Activated CD4-positive, alpha-beta T cell treated with anti-CD3 and anti-CD28 coated beads, Interleukin-2, amount 50 U/mL, for 4 hours (primary cell): ENCODE measurements at places on chromosomes 4 and X.

GRCh38 chr4:164428561-164428960 lies 325.4 kb upstream of the SMIM31 start:
- DNase-seq = no peak

GRCh38 chr4:84614891-84615290 lies 32.0 kb downstream of the CDS1 start:
- DNase-seq = no peak

DNA sequence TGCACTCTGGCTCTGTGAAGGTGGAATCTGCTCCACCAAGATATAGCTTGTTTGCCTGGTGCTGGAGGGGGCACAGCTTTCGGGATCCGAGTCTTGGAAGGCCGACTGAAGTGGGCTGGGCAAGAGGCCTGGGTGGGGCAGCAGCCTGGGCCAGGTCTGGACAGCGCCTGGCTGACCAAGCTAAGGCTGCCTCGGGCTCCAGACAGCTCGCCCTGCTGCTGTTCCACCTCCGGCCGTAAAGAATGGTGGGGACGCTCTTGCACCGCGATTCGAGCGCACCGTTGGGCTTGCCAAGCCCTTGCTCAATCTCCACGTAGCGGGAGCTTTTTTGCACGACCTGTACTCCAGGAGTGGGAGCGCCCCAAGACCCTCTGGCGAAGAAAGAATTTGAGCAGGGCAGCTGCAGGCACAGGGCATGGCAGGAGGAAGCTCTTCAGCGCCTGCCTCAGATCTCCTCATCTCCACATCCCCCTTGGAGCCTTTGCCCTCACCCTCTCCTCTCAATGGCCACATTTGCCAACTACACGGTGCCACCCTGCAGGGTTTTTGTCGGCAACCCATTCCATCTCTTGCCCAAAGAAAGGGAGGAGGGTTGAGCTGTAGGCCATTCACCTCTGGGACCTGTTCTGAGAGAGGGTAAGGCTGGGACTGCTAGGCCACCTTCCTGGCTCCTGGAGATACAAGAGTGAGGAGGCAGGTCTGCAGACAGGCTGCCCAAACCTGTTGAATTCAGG lies 18.9 kb downstream of the CNGA2 start:
- DNase-seq = no peak

DNA sequence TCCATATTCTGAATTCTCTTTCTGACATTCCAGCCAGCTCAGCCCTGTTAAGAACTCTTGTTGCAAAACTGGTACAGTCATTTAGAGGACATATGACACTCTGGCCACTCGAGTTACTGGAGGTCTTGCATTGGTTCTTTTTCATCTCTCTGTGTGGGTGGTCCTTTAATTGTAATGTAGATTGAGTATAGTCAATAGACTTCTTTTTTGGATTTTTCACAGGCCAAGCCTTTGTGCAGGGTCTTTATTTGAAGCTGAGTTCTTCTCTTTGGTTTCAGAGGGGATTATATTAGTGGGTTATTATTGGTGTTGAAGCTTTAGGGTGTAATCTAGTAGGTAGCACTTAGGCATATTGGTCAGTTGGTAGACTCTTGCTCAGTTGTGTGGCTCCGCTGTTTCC lies 118.0 kb upstream of the GIMD1 start:
- DNase-seq = no peak

- DNase-seq = no peak
These were observed 45.1 kb upstream of the HPF1 start for GRCh38 chr4:169802873-169803272.

- no peak for DNase-seq
These were observed 10.4 kb downstream of the OGT start for GRCh38 chrX:71543316-71543715.

DNA sequence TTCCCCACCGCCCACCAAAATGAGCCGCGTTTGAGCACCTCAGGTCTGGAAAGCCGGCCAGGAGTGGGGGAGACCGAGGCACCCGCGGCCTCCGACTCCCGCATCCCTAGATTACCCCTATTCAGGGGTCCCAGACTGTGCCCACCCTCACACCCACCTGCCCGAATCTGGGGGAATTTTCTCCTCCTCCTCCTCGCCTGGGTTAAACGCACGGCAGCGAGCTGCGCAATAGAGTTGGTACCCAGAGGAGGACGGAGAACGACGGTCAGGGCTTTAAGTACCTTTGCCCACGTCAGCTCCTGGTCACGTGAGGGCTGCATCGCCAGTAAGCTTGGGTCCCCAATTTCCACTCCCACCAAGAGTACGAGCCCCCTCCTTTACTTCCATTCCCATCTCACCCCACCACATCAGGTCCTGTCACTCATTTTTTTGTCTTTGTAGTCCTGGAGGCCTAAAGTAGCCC lies at the start of gene ARMCX2:
Gene ARMCX2, minus strand, starts transcription at position 250 of the 463 bp plus-strand sequence. CDS start 2,262 bp downstream, outside the sequence.
- no peak for DNase-seq

GRCh38 chrX:71871367-71871766 lies 39.3 kb upstream of the NHSL2 start:
- DNase-seq = no peak

DNA sequence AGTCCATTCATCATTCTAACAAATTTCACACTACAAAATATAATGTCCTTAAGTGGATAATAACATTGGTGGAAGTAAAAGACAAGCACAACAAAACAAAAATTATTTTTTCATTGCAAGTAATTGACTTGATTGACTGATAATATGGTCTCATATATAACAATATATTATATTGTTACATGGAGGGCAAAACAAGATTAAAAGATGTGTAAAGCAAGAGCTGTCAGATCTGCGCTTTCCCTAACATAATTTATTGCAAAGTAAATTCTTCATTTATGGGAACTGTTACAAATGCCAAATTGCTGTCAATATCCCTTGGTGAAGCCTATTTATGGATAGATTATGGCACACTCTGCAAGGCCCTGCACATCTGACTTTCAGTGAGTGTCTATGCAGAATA lies 233.6 kb downstream of the PCDH7 start:
- no peak for DNase-seq

GRCh38 chr4:168337550-168337940 lies 19.0 kb upstream of the DDX60 start:
- DNase-seq = no peak

DNA sequence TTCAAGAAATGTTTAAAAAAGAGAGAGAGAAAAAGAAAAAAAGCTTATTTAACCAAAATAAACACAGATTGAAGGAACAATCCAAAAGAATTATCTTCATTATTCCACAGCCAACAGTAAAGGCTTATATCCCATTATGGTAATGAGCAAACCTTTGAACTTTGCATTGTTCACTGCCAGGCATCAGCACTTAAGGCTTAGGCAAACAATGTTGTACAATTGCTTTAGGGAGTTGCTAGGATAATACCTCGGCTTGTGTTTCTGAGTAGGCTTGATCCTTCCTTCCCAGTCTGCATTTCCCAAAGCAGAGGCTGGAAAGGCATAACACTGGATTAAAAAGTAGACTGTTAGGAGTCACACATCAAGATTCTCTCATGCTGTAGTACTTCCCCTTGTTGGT lies 352.7 kb upstream of the IGFBP7 start:
- DNase-seq = no peak

DNA sequence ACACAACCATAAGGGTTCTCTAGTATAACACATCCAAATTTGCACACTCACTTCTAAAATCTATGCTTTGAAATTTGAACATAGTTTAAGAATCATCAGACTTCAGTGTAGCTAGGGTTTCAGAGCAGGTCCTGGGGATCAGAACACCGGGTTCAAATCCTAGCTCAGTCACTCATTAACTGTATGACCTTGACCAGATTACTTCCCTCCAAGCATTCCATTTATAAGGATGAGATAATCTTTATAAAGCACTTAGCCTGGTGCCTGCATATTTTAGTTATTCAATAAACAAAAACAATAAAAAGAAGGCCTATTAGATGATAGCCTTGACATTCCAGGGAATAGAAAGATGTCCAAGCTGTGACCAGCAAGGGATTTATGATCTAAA lies 4.8 kb upstream of the STBD1 start:
- no peak for DNase-seq

- no peak for DNase-seq
These were observed 586.9 kb downstream of the TMA16 start for GRCh38 chr4:164081371-164081770.

DNA sequence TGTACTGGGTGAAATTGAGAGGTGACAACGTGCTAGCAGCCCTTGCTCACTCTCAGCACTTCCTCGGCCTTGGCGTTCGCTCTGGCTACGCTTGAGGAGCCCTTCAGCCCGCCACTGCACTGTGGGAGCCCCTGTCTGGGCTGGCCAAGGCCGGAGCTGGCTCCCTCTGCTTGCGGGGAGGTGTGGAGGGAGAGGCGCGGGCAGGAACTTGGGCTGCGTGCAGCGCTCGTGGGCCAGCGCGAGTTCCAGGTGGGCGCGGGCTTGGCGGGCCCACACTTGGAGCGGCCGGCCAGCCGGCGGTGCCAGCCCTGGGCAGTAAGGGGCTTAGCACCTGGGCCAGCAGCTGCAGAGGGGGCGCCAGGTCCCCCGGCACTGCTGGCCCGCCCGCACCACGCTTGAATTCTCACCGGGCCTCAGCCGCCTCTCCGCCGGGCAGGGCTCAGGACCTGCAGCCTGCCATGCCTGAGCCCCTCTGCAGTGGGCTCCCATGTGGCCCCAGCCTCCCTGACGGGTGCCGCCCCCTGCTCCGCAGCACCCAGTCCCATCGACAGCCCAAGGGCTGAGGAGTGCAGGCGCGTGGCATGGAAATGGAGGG lies 249.5 kb upstream of the ETNPPL start:
- no peak for DNase-seq

GRCh38 chr4:6693231-6694176 lies at the start of gene S100P:
Gene S100P, plus strand, starts transcription at chr4:6693878. Its CDS starts 55 bp downstream, at chr4:6693933.
- no peak for DNase-seq

GRCh38 chr4:78621395-78621794 lies 69.8 kb downstream of the ANXA3 start:
- DNase-seq = no peak

DNA sequence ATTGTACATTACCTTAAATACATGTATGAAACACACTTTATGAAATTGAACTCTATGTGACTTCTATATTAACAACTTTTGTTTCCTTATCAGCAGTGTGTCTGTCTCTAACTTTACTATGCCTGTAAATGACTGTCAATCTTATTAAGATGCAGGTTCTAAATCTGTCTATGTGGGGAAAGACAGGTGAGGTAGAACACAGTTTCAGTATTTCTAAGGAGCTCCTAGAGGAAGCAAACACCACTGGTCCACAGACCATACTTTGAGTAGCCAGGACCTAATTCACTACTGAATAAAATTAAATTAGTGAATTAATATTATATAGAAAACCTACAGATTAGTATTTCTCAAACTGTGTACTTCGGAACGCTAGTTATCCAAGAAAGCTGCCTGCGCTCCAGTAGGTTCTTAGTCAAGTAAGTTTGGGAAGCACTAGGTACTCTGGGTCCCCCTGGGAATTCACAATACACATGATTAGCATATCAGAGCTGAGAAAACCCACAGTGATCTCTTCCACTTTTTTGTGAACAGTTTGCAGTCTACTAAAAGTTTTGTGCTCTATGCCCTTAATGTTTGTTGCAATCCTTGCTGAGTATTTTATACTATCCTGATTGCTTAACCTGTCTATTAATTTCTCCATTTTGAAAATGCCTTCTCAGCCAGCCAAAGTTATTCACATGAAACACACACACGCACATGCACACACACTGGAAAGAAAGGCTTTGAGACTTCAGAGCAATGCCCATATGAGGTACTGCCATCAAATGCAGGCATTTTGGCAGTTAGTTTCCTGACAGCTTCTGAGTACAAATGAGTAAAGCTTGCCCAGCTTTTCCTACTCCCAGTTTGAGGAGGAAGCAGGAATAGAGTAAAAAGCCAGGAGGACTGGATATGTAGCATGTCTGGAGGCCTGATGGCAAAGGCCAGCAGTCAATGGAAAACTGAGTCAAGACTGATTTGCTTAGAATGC lies 133.6 kb upstream of the CPEB2 start:
- no peak for DNase-seq

- no peak for DNase-seq
These were observed 169.9 kb downstream of the GPC3 start for GRCh38 chrX:133815496-133815895.

DNA sequence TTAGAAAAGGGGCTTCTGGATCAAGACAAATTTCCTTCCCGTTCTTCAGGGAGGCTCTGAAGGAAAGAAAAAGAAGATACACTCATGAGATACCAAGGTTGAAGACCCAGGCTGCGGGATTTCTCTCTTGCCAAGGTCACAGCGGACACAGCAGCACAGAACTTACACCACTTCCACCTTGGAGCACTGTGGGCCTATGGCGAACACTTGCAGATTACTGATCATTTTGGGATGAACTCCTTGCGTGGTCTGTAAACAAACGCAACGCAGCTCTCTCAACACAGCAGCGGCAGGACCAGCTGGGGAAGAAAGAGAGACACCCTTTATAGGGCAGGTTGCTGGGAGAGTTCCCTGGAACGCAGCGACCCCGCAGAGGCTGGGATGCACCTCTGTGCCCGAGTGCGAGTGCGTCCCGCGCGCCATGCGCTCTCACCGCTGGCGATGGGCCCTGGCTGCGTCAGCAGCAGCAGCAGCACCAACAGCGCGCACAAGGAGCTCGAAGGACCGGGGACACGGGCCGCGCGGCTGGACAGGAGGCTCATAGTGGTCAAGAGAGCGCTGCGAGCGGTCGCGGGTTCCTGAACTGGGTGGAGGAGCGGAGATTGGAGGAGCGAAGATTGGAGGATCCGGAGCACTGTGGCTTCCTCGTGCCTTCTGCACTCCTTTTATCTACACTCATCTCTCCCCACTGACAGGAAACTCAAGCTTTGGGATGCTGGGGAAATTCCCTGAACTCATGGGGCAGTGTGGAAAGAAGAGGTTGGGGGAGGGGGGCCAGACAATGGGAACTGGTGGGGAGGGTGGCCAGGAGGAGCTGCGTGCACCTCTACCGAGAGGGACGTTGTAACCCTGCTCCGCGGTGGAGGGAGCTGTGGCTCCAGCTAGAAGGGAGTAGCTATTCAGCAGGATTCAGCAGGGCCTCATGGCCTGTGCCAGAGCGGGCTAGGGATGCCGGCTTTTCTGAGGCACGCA lies at the start of gene CXCL5:
Gene CXCL5, minus strand, starts transcription at position 638 of the 972 bp plus-strand sequence. Its CDS starts 96 bp downstream, at position 542.
- DNase-seq = no peak

- DNase-seq = no peak
These were observed 5.9 kb upstream of the SEPTIN6 start for GRCh38 chrX:119698845-119699244.

- DNase-seq = no peak
These were observed 185.1 kb downstream of the NPNT start for GRCh38 chr4:106080376-106080775.
